ENCODE measurements at places on chromosomes 13 and 19.

DNA sequence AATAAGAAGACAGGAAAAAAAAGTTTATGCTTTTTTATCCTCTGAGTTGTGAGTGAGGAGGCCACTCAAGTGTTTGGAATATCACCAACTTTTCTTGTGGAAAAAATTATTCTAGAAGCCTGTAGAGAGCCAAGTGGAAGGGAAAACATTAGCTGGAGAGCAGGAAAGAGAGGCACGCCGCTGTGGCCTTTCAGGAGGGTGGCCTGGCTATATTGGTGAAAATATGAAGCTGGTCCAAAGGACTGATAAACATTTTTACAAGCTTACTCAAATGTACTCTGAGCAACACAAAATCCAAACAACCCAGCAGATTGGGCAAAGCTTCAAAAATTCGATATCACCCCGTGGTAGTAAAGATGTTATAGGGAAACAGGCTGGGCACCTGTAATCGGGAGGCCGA, 2.3 kb upstream of the EIF3G start:
- no peak for DNase-seq

- DNase-seq, result no peak
Measured at GRCh38 chr13:111043575-111043982, 71.5 kb upstream of the ARHGEF7 start.

DNA sequence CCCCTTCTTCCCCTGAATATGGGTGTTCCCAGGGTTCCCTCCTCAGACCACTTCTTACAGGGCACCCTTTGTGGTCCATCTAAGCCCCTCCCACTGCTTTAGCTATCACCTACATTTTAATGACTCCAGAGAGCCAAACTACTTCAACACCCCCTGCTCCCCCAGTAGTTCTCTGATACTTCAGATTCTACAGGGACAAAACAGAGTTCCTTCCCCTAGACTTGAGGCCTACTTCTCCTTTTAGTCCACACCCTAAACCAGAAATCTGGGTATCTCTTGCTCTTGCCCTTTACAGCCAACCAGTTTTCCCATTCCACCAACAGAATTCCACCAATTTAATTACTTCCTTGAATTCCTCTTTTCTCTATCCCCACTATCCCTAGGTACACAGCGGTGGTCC, 107.2 kb downstream of the KCNRG start:
- DNase-seq, result no peak

- no peak for DNase-seq
Measured at GRCh38 chr13:71015021-71015420, 852.0 kb downstream of the DACH1 start.

DNA sequence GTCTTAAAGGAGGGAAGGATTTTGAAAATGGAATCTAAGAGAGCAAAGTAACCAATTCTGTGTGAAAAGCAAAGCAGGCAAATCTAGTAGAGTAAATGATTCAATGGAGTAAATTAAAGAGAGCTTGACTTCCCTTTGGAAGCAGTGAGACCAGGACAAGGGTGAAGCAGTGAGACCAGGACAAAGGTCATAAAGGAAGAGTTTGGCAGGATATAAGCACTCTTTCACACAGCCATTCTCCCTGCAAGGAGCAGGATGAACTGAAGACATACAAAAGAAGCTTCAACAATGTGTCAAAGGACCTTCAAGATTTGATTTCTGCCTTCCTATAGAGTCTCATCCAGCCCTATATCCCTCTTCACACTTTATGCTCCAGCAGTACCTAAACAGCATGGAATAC, 123.8 kb downstream of the ENOX1 start:
- no peak for DNase-seq

GRCh38 chr19:50854636-50855410, at the start of gene KLK3:
Gene KLK3, plus strand, starts transcription at chr19:50854915. Its CDS starts 41 bp downstream, at chr19:50854956.
- DNase-seq, result no peak
